GM12891 (cell line): ENCODE measurements at places on chromosomes 13 and 19.

DNA sequence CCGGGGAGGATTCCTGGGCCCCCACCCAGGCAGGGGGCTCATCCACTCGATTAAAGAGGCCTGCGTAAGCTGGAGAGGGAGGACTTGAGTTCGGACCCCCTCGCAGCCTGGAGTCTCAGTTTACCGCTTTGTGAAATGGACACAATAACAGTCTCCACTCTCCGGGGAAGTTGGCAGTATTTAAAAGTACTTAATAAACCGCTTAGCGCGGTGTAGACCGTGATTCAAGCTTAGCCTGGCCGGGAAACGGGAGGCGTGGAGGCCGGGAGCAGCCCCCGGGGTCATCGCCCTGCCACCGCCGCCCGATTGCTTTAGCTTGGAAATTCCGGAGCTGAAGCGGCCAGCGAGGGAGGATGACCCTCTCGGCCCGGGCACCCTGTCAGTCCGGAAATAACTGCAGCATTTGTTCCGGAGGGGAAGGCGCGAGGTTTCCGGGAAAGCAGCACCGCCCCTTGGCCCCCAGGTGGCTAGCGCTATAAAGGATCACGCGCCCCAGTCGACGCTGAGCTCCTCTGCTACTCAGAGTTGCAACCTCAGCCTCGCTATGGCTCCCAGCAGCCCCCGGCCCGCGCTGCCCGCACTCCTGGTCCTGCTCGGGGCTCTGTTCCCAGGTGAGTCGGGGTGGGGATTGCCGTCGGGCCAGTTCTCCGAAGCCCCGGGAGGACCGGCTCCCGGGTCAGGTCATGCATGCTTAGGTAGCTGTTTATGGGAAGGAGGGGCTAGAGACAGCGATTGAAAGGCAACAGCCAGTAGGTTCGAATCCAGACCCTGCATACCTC, at the start of gene ICAM1:
ICAM1 (plus strand) TSS at position 505 of the 779 bp plus-strand sequence; CDS start at position 545, 40 bp downstream.
- no peak for DNase-seq

GRCh38 chr19:4061683-4062418, 4.8 kb downstream of the ZBTB7A start:
- DNase-seq = no peak

DNA sequence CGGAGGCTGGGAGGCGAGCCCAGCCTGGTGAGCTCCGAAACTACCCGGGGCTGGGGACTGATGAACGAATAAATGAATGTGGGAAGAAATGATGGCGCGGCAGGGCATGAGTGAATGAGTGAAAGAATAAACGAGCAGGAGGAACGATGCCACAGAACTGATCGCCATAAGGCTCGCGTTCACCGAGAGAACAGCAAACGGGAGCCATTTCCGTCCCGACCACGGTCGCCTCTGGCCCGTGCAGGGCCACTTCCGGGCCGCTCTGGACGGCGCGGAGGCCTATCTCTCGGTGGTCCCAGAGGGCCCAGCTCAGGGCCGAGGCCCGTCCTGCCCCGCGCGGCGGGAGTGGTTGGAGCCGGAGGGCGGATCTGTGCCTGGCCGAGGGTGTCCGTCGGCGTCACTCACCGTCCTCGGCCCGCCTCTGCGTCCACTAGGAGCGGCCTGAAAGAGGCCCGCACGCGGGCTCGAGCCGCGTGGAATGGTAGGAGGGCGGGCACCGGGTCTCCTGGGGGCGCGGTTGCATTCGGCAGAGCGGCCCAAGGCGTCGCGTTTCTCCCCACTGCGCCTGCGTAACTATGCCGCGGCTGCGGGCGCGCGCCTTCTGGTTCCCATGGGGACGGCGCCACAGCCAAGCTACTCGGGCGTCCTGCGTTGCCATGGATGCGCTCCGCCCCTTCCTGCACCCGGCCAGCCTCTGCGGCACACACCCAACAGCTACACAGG, at the start of gene ZNF497:
ZNF497 (minus strand) TSS at position 480 of the 723 bp plus-strand sequence. CDS start 5,116 bp downstream, outside the sequence.
- peak; percentile 100 for DNase-seq

DNA sequence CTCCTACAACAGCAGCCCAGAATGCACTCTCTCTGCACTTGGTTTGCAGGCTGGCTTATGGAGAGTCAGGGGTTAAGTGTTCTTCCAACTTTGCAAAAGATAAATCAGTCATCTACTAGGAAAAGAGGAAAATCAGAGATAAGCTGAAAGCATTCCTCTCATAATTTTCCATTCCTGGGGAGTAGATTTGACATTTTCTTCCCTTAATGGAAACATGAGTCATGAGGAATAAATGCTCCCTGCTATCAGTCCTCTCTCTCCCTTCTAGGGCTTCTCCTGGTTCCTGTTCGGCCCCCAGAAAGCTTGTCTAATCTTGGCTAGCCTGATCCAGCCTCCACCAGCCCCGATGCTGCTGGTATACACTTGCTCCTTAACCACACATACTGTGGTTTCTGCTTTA, 28.4 kb upstream of the ENOX1 start:
- no peak for DNase-seq

GRCh38 chr19:41352609-41353465, 885 bp downstream of the TGFB1 start:
- peak; percentile 74 for DNase-seq

DNA sequence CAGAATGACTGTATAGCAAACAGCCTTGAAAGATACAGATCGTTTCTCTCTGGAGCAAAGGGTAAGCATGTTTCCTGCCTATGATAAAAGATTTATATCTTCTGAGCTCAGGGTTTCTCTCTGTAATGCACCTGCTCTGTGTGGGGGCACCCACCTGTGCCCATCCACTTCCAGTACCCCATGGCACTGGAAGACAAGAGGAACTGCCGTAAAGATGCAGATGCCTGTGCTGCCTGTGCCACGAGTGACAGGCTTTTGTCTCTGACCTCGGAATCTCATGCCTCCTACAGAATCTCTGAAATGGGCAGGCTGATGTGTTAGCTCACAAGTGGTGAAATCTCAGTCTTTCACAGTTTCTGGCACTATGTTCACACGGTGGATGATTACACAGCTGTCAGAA, 50.3 kb upstream of the ATP11A start:
- no peak for DNase-seq
